T-helper 1 cell (primary cell): ENCODE measurements at places on chromosomes 6 and 20.

DNA sequence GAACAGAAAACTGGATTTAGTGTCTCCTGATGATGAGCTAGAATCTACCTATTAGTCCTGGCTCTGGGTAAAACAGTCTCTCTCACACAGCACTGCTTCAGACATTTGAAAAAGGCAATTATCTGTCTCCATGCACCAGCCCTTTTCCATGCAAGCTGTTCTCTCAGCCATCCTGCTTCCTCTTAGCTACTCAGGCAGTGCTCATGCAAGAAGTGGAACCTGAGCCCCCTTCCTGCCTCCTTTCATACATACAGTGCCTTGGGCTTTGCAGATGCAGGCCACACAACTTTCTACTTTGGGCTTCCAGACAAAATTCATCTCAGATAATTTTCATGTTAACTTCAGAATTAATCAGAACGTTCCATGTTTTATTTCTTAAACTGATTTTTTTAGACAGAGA lies 151.3 kb downstream of the RALGAPA2 start:
- DNase-seq = no peak

- peak; percentile 91 for DNase-seq
Measured at GRCh38 chr6:139290787-139291311, 949 bp downstream of the TXLNB start.

- no peak for DNase-seq
Measured at GRCh38 chr20:54179946-54180345, 6.2 kb upstream of the CYP24A1 start.

DNA sequence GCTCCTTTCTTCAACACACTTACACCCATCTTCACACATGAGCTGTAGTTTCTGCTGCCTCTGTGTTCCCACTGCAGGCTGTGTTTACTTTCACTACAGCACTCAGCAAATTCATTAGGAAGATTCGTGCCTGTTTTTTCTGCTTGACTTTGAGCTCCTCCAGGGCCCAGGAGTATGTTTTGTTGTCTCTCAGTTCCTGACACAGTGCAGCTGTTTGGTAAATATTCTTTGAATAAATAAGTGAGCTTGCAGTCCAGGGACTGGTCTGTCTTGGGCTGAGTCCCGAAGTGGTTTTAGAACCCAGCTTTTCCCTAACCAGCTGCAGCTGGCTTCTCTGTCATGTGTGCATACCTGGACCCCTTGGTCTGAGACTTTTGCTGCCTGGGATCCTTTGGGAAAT lies 46.6 kb upstream of the CCN6 start:
- DNase-seq = no peak

GRCh38 chr6:20906945-20907344 lies 372.7 kb downstream of the CDKAL1 start:
- no peak for DNase-seq

- no peak for DNase-seq
Measured at GRCh38 chr6:129785047-129785755, 75.2 kb upstream of the ARHGAP18 start.

DNA sequence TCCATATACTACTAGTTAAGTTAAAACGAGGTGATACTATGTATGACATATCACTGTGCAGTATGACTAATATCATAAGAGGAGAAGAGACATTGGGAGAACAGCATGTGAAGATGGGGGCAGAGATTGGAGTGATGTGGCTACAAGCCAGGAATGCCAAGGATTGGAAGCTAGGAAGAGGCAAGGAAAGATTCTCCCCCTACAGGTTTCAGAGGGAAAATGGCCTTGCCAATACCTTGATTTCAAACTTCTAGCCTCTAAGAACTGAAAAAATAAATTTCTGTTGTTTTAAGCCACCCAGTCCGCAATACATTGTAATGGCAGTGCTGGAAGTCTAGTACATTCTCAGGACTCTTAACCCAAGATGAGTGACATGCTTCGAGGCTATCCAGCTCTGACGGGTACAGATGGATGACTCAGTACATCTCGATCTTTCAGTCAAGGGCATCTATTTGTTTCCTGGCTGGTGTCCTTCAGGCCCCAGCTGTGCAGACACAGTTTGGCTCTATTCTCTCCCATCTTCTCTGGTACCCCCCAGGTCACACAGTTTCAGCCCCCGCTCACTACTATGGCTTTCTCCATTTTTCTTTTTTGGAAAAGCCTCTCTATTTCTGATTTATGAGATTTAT lies 55.5 kb upstream of the THEMIS start:
- no peak for DNase-seq

- no peak for DNase-seq
Measured at GRCh38 chr20:37757550-37757949, 63.7 kb downstream of the CTNNBL1 start.

DNA sequence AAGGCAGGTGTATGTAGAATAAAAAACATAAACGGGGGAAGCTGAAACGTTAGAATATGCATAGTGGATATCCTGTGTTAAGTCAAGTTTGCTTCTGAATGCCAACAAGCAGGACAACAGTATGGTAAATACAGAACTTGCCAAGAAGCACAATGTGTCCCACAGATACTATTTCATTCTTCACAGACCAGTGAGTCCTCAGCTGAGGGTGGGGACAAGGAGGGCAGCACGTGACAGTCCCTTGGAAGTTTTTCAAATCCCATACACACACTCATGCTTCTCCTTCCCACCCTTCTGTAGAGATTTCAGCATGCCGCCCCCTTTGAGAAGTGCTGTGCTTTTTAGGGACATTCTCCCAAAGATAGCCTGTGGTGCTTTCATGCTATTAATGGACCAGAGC lies 268.5 kb upstream of the ECI2 start:
- no peak for DNase-seq

GRCh38 chr6:63689421-63689820 lies 53.8 kb downstream of the PHF3 start:
- DNase-seq = no peak

- no peak for DNase-seq
Measured at GRCh38 chr6:39204646-39205244, 24.5 kb downstream of the KCNK5 start.

DNA sequence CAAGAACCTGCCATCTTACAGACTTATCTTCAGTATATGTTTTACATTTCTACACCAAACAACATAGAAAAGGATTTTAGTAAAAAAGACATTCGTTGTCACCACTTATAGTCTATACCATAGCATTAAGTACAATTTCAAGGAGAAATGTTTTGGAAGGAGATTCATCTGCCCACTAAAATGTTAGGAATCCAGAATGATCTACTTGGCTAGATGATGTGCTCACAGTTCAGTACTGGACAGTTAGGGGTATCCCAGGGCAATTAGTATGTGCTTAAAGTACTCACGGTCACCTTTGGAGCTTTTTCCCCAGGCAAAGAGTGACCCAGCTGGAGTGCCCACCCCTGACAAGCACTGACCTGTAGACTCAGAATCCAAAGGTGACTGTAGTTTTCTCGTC lies 222.9 kb downstream of the SLC24A3 start:
- DNase-seq = no peak

- no peak for DNase-seq
Measured at GRCh38 chr6:117233145-117233544, 32.2 kb upstream of the VGLL2 start.

DNA sequence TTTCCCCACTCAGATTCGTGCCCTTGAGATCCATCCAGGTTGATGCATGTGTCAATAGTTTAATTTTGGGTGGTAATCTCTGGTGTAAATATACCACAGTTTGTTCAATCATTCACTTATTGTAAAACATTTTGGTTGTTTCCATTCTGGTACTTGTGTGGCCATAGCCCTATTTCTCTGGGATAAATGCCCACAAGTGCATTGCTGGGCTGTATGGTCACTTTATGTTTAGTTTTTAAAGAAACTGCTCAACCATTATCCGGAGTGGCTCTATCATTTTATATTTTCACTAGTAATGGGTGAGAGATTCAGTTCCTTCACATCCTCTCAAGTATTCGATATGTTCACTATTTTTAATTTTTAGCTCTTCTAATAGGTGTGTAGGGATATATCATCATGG lies 60.7 kb upstream of the RNF24 start:
- no peak for DNase-seq

DNA sequence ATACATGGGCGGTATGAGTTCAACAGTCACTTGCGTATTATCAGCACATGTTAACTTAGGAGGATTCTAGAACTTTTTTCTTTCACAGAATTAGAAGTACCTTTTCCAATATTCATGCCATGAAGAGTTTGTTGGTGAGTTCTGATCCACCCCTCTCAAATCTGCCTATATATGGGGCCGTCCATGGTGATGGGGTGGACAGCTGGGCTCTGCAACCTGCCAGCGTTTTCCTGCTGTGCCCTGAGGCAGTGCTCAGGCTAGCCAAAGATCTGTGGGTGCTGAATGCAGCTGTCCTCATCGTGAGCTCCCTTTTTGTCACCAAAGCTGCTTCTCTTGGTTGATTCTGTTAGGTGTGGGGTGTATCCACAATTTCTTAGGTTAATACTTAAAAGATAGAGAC lies 88.7 kb downstream of the THBS2 start:
- no peak for DNase-seq

DNA sequence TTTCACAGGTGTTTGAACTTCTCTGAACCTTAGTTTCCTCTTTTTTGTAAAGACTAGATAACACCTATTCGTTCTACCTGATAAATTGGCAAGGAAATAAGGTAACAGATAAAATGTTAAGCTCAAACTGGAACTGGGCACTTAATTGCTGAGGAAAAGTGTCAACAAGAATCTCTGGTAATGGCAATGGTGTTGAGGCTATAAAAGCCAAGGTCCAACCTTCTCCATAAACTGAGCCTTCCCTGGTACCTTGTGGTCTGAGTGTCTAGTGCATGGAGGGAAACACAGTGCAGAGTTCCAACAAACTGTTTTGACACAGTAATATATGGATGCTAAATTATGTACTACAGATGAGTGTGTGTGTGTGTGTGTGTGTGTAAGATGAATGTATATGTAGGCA lies 33.4 kb upstream of the GSTA4 start:
- DNase-seq = no peak

GRCh38 chr6:116386581-116387299 lies 16.0 kb downstream of the DSE start:
- no peak for DNase-seq

DNA sequence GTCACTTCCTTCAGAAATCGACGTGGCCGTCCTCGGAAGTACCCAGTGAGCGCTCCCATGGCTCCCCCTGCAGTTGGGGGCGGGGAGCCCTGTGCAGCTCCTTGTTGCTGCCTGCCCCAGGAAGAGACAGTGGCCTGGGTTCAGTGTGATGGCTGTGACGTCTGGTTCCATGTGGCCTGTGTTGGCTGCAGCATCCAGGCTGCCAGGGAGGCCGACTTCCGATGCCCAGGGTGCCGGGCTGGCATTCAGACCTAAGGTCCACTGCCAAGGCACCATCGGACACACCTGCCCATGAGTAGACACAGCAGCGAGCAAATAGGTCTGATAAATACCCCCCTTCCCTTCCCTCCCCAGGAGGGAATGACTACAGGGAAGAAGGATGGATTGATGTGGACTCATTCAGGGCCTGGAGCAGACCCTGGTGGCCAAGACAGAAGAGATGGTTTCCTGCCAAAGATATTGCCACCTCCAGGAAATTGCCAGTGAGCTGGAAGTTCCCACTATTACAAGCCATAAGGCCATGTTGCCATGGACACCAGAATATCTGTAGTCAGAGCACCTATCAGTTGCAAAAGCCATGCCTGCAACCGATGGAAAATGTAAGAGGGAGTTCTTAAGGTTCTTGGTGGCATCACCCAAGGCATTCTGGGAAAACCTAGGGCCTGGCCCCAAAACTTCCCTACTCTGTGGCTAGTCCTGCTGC lies 4.2 kb downstream of the TCF19 start:
- DNase-seq = no peak

GRCh38 chr6:162151021-162151665 lies 576.4 kb downstream of the PRKN start:
- DNase-seq = no peak

GRCh38 chr20:12203981-12204380 lies 286.3 kb downstream of the BTBD3 start:
- no peak for DNase-seq

DNA sequence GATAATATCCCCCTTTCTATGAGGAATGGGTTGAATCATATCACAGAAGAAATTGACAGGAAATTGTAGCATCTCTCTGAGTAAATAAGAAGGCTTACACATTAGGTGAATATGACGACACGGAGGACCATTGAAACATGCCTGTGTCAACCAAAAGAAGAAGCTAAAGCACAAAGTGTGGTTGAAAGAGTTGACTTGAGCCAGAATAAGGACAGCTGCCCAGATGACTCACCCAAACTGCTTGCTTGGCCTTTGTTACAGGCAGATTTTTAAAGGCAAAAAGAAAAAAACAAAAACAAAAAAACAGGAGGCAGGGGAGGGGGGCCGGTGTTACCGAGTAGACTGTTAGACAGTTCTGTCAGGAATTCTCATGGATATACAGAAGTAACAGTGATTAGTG lies 129.8 kb upstream of the EDN1 start:
- DNase-seq = no peak

DNA sequence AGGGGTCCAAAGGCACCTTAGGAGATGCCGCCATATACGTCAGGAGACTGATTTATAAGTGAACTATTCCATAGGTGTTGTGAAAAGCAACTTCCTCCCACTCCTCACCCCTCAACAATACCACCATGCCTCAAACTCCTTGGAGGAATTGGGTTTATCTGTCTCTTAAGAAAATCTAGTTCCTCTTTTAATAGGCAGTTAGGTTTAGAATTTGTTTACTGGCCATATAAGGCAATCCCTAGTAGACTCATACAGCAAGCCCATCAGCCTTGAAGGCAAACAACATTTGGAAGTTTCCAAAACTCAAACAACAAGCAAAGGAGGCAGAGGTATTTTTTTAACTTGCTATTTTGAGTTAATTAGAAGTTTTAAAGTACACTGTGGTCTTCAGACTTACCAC lies 66.1 kb downstream of the PRND start:
- DNase-seq = no peak

DNA sequence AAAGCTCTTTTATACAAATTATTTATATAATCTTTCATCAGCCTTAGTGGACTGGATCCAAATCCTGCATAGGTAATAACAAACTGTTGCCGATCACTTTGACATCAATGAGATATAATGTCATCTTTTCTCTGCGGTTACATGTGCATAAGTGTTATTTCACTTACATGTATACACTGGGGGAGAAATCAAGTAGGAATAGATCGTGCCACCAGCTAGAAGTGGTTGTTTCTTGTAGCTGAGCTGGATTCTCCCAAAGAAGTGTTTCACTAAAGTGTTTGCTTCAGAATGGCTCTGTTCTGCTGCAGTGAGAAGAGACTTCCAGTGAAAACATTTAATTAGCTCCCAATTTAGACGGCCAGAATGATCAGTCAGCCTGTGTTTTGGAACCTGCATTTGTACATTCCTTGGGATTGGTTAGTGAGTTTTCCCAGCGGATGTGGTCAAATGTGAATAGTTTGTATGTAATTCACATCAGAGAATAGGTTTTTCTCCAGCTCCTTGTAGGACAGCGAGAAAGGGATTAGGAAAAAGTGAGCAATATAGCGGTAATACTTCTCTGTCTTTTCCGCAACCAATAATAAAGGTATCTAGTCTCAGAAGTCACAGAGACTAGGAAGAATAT lies 163.1 kb upstream of the CCN2 start:
- DNase-seq = no peak

- no peak for DNase-seq
Measured at GRCh38 chr6:87756858-87757257, 54.8 kb upstream of the AKIRIN2 start.

DNA sequence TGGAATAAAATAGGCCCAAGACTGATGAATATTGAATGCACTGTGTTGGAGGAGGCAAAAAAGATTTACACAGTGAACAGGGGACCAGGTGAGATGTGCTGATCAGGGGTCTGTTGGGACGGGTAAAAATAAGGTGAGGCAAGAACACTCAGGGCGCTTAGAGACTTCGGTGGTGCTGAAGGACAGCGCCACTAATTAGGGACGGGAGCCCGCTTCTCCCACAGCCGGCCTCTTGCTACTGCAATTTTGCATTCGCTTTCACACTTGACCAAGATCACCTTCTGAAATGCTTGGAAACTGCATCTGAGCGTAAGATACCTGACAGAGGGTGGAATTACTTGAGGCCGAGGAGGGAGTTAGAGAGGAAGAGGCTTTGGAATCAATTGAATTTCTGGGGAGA lies 7.3 kb downstream of the TFAP2D start:
- DNase-seq = no peak
